NCI-H524 treated with DMSO at 0.1 percent for 48 hours (cell line): ENCODE measurements at places on chromosomes 12 and 14.

- peak; percentile 10 for DNase-seq
Measured at GRCh38 chr12:117365049-117365616, 3.7 kb upstream of the NOS1 start.

GRCh38 chr12:50230217-50230616 lies 53.1 kb downstream of the LIMA1 start:
- DNase-seq: no peak

DNA sequence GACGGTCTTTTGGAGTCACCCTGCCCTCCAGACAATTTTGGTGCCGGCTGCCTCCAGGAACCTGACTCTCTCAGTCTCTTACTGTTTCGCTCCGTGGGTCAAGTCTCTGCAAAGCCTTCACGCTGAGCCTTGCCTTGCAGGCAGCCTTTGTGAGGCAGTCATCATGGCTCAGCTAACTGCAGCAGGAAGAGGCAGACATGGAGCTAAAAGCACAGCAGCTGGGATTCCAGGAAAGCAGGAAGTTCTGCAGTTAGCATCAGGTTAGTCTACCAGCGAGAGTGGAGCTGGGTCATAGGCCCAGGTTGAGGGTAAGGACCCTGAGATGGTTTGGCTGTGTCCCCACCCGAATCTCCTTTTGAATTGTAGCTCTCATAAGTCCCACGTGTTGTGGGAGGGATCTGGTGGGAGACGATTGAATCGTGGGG lies 305.4 kb downstream of the PCNX1 start:
- no peak for DNase-seq

- DNase-seq: no peak
Measured at GRCh38 chr14:88063811-88064210, 58.9 kb downstream of the GPR65 start.

- no peak for DNase-seq
Measured at GRCh38 chr12:49866859-49867569, 24.1 kb upstream of the BCDIN3D start.

- no peak for DNase-seq
Measured at GRCh38 chr12:62957233-62957953, 22.4 kb upstream of the PPM1H start.

- DNase-seq: no peak
Measured at GRCh38 chr14:106187216-106187615, 660.8 kb downstream of the TMEM121 start.

DNA sequence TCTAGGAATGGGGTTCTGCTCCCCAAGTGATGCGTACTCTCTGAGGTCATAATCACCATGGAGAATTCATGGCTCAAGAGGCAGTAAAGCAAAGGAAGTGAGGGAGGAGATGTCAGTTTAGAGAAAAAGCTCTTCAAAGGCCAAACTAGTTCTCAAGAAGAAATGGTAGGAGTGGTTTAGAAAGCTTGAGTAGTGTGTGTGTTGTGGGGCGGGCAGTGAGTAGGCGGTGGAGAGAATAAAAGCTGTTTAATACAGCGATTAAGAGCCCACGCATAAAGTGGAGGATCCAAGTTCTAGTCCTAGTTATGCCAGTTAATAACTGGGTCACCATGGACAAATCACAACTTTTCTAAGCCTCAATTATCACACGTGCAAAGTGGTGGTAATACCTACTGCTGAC lies 55.6 kb downstream of the PTPN21 start:
- no peak for DNase-seq

- DNase-seq: no peak
Measured at GRCh38 chr12:110858848-110859247, 12.1 kb downstream of the CCDC63 start.

DNA sequence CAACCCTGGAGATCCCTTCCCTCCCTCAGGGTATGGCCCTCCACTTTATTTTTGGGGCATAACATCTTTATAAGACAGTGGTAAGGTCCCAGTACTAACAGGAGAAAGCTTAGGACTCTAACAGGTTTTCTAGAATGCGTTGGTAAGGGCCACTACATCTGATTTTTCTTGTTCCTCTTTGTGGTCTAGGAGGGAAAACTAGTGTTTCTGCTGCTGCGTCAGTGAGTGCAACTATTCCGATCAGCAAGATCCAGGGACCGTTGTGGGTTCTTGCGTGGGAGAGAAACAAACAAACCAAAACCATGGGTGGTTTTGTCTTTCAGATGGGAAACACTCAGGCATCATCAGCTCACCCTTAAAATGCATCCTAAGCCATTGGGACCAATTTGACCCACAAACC lies 123.6 kb upstream of the SLC16A7 start:
- no peak for DNase-seq

DNA sequence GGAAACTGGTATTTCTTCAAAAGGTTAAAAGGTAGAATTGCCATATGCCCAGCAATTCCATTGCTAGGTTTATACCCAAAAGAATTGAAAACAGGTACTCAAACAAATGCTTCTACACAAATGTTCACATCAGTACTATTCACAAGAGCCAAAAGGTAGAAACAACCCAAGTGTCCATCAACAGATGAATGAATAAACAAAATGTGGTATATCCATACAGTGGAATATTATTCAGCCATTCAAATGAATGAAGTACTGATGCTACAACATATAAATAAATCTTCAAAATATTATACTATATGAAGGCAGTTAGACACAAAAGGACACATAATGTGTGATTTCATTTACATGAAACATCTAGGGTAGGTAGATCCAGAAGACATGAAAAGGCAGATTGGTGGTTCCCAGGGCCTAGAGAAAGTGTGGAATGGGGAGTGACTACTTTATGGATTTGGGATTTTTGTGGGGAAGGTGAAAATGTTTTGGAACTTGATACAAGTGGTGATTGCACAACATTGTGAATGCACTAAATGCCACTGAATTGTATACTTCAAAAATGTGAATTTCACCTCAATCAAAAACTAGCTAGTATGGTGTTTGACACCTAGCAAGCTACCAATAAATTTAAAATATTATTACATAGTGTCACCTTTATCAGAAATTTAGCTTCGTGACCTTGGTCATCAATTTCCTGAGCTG lies 41.7 kb downstream of the LIN52 start:
- no peak for DNase-seq

DNA sequence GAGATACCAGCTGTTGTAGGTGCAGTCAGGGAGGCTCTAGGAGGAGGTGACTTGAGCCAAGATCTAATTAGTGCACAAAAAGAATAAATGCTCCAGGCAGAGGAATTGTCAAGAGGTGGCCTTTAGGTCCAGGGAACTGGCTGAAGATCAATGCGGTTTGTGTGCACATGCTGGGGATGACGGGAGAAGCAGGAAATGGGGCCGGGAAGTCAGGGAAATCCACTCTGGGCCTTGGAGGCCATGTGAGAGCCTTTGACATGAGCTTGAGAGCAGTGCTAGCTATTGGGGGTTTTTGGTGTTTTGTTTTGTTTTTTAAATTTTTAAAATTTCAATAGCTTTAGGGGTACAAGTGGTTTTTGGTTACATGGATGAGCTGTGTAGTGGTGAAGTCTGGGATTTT lies 67.4 kb downstream of the MVK start:
- DNase-seq: no peak

- no peak for DNase-seq
Measured at GRCh38 chr12:95349291-95349690, 124.7 kb upstream of the METAP2 start.

DNA sequence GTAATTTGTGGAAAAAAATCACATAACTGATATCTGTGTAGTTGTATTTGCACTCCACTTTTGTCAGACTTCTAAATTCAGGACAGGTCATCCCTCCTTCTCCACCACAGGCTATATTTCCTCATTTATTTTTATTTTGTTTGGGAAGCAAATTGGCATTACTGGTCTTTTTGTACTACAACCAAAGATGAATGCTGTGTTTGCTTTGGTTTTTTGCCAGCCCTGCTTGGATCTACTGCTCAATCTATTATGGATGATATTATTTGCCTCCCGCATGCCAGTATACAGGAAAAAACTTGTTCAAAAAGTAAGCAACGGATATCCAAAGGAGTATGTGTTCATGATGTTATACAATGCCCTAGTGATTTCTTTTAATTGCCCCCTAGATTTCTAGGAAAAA lies 948.8 kb downstream of the TRHDE start:
- no peak for DNase-seq

DNA sequence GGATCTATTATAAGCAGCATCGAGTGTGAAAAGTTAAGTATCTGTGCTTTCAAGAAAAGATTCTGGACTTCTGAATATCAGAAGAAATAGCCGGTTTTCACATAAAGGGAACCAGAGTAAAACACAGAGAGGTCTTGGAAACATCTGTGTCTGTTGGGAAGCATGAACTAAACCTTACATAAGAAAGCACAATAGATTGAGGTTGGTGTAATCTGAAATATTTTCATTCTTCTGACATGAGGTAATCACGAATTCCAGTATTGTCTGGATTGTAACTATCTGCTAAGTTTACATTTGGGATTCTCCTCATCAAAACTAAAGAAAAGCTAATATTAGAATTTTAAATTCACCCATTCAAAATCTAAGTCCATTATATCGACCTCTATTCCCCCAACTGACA lies 161.3 kb downstream of the CPNE8 start:
- no peak for DNase-seq

- DNase-seq: no peak
Measured at GRCh38 chr14:93082576-93083001, 33.1 kb downstream of the ITPK1 start.

DNA sequence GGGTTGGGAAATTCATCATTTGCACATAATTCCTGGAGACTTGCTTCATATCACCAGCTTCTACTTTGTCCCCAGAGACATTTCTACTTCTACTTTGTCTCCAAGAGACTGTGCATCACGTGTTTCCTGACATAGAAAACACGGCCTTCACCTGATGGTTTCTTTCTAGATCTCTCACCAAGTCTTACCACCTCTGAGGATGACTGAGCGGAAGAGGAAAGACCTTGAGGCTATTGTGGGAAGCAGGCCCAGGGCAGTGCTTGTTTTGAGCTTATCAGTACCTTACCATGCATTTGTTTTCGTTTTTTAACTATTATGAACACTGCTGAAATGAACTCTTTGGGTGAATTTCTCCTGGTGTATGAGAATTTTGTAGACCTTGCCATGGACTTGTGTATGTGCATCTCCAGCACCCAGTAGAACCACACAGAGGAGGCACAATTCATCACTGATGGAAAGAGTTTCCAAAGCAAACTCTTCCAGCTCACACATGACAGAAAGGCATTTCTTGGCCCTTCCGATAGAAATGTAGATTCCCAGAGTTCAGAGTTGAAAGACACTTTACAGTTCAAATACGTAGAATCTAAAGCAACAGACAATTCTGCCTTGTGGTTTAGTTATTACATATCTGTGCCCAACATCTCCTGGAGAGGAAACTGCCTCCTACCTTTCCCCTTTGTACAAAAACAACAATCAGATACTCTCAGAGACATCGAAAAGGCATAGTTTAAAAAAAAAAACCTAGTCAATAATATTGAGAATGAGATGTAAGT lies 434.7 kb downstream of the FUT8 start:
- no peak for DNase-seq

DNA sequence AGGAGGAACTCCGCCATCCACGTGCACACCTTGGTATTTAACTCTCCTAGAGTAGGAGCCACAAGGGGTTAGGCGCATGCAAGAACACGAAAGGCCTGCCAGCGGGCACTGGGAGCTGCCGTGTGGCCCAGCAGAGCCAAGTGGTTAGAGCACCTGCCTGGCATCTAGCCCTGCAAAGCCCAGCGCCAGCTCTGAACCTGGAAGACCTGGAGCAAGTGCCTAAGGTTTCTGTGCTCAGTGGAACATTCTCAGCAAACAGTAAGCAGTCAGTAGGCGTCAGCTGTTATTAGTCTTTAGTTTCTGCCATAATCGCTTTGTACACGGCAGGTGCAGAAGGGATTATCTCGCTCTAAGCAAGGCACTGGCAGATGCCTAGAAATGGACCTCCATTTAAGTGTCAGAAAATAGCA lies 55.4 kb downstream of the SETD3 start:
- peak; percentile 100 for DNase-seq

- DNase-seq: no peak
Measured at GRCh38 chr14:23209651-23210423, 26.4 kb upstream of the SLC7A8 start.

DNA sequence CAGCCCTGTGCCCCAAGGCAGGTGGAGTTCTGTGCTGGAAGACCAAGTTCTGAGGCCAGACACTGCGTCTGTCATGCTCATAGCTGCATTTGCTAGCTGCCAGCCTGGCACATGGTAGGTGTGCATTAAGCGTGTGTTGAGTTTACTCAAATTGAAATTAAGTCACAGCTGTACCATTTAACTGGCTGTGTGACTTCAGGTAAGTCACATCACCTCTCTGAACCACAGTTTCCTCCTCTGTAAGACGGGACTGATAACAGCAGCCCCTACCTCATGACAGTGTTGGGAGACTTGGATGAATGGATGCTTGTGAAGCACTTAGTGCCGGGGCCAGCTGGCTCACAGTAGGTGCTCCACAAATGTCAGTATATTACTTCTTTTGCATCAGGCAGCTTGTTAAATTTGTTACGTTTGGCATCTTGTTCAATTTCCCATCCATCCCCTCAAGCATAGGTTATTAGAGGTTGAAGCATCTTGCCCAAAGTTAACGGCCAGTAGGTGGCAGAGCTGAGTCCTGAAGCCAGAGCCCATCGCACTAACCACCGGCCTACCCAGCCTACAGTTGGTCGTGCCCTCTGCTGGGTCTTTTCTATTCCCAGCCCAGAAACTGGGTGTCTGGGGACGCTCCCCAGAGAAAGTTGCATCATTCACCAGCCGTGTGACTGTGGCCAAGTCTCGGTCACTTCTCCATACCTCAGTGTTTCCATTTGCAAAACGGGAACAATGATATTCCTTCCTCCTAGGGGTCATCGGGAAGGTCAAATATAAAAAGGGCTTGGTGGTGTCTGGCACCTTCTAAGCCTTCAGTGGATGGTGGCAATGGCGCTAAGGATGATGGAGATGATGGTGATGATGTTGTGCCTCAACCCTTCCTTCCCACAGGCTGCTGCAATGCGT lies 4.5 kb downstream of the DAO start:
- DNase-seq: no peak

GRCh38 chr14:53620890-53621289 lies 335.7 kb downstream of the BMP4 start:
- DNase-seq: no peak

- DNase-seq: no peak
Measured at GRCh38 chr14:65685572-65685971, 273.0 kb downstream of the FUT8 start.

DNA sequence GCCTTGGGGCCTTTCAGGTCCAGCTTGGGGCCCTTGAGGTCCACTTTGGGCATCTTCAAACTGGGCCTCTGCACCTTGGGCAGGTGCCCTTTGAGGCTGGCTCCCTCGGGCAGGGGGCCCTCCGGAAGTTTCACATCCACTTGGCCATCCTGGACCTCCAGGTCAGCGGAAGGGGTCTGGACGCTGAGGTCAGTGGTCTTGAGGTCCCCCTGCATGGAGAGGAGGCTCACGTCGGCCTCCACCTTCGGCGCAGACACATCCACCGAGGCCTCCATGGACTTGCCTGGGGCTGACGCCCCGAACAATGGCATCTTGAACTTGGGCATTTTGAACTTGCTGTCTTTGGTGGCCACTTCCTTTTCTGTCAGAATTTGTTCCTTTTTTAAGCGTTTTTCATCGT lies 25.1 kb downstream of the AHNAK2 start:
- DNase-seq: no peak

- no peak for DNase-seq
Measured at GRCh38 chr14:65637780-65638179, 225.2 kb downstream of the FUT8 start.

GRCh38 chr14:28666961-28667360 lies 99.6 kb upstream of the FOXG1 start:
- DNase-seq: no peak
